ENCODE measurements at places on chromosomes 2 and 18.

DNA sequence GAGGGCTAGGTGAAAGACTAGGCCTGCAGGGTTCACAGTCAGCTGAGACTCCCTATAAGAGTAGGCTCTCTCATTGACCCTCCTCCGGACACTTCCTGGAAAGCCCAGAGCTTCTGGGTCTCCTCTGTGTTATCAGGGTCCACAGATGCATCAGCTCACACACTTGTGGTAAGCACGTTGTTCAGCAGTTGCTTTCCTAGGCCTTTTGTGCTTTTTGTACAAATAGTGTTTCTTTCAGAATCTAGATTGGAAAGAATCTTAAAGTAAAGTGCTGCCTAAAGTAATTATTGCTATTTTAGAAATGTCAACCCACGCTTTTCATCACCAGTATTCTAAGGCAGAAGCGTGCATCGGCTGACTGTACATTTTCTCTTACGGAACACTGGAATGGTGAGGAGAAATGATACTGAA lies 15.5 kb downstream of the SLC9A2 start:
- no peak for DNase-seq

DNA sequence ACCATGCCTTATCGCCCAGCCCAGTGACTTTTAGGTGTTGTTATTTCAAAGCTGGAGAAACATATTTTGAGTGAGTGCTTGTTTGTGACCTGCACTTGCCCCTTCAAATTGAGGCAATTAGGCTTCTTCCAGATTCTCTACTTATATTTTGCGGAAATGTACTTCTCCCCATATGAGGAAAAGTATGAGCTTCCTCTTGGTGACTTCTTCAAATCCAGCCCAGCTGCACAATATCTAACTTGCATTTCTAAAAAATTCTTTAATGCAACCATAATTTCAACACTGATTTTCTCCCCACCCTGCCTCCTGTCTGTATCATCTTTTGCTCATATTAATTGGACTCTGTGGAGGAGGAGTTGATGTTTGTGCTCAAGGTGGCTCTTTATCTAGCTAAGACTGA lies 391.2 kb upstream of the POU3F3 start:
- no peak for DNase-seq

DNA sequence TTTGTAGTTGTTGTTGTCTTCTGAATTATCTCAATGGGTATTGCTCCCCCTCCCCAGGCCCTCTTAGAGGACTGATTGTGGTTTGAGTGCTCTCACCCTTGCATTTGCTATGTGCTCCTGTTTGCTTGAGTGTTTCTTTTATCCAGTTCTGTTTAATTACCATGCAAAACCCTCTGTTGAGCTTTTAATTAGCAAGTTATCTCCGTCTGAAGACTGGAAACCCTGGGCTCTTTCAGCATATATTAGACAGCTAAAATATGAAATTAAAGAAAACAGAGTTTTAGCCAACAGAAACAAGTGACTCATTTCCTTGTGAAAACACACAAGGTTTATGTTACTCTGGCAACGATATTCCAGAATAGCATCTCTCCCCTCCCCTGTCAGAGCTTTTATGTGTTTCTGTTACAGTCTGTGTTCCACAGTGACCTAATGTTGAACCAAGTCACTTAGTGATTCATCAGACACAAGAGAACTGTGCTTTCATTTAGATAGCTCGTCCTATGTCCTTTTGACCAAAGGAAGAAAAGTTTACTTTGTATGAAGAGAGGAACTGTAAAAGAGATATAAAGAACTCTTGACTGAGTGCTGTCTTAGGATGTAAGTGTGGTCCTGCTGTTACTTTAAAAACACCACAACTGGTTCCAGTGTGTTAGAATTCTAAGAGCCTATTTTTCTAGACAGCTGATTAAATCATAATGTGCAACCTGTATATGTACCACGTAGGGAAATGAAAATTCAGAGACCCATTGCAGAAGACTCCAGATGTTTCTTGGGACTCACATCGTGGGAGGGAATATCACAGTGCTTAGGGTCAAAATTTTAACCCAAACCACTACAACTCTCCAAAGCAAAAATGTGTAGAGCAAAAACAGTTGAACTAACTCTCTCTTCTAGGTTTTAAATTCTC lies 172.8 kb upstream of the RBMS1 start:
- DNase-seq: peak; percentile 85

DNA sequence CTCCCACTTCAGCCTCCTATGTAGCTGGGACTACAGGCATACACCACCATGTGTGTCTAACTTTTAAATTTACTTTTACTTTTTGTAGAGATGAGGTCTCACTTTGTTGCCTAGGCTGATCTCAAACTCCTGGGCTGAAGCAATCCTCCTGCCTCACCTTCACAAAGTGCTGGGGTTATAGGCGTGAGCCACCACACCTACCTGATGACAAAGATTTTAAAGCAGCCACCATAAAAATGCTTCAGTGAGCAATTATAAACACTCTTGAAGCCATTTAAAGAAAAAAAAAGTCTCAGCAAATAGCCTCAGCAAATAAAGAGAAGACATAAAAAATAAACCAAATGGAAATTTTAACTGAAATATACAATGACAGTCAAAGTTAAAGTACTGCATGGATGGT lies 35.6 kb downstream of the MRPS5 start:
- DNase-seq: no peak

DNA sequence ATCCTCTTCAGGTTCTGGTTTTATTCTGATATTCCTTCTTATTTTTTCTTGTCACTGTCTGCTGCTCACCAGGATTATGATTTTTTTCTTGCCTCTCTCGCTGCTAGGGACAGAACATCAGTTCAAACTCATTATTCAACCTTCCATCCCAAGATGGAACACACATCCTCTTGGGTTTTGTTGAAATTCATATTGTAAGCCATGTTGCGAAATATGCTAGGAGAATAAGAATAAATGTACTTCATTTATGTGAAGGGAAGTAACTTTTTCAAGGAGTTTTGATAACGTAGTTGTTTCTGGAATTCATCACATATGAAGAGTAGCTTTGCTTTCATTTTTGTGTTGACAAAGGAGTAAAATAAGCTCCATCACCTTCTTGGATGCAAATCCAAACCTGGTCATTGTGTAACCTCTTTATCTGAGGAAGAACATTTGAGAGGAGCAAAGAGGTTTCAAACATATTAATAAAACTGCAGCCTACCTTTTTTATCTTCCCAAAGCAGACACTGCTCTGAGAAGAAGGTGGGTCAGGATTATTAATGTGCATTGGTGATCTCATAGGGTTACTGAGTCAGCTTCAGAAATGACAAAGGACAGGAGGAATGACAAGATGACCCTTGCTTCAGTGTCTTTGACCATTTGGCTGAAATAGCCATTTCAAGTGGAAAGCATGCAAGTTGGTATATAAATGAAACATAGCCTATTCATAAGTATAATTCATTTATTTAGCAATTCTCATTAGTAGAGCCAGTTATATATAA lies 280.0 kb downstream of the GULP1 start:
- DNase-seq: no peak
